ENCODE measurements at places on chromosomes 3 and 15.

DNA sequence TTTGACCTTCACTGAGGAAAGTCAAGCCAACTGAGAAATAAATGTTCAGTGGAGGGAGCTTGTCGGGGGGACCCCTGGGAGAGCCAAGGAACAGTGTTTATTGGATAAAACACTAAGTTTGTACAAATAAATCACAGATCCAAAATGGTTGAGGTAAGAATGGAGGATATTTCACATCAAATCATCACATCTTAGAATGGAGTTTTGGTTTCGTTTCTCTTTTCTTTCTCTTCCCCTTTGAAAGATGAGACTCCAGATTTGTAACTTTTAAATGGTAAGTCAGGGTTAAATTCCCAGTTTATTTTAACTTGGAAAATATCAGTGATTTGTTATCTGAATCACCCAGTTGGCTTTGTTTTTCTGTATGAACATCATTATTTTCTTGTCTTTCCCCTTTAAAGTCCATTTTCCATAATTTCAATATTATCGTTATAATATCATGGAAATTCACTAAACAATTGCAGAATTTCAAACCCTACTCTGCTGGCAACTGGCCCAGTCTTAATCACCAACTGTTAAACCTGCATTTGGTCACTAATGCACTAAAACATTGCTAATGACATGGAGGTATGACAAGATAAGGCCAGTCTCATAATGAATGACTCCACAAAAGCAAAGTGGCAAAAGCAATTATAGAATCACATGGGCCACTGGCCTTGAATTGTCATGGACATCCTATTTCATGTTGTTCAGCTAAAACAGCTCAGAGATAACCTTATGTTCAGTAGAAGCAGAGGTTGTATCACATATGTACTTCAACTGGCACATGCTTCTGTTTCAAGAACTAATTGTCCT is 295.1 kb downstream of the SHOX2 start:
- no peak for DNase-seq

DNA sequence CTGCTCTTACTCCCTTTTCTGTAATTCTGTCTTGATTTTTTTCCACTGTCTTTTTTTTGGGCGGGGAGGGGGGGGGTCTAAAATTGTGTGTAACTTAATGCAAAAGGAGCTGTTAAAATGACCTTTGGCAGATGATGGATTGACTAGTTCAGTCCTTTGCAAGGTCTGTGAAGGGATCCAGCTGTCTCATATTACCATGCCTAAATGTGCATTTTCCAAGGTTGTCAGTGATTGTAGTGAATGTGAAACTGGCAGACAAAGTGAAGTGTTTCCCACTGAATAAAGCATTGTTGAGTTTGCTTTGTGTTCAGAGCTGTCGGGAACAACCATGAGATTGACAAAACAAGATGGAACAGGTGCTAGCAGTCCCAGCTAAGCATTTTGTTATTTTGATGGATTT is 110.1 kb upstream of the SKOR1 start:
- no peak for DNase-seq

DNA sequence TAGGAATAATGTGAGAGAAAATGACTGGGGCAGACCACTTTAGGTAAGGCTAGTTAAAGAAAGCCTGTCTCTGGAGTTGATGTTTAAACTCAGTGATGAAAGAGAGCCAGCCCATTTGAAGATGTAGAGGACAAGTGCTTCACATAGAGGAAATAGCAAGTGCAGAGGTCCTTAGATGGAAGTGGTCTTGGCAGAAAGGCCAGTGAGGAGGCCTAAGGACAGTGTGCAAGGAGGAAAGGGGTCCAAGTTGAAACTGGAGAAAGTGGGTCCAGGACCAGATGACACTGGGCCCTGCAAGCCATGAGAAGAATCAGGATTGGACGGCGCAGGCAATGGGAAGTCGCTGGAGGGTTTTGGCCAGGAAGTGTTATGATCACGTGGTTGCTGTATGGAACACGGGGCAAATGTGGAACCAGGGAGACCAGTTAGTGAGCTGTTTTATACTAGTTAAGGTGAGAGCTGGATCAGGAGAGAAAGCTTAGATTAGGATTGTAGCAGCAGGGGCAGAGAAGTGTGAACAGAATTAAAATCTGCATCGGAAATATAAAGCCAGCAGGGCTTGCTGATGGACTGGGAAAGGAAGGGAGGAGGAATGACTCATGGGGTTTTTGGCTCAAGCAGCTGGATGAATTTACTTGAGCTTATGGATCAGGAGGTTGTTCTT is 48.0 kb upstream of the SCAANT1 start:
- no peak for DNase-seq

- DNase-seq, result no peak
Observed at GRCh38 chr15:85988741-85989140, 90.9 kb upstream of the AGBL1 start.

DNA sequence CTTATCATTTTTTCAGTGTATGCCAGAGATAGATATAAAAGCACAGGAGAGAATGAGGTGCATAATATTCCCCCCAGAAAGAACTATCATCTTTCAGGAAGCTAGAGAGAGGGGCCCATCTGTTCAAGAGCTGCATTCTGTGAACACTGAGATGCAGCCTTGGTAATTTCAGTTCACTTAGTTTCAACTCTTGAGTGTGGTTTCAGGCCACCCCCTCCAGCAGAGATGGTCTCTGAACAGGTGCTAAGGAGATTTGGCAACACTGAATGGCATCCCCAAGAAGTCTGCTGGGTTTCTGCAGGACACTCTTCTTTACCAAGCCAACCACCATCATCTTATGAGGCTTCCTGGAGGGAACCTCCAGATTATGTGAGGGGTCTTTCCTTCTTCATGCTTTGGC is 30.4 kb upstream of the LIMD1 start:
- DNase-seq, result no peak

- DNase-seq, result no peak
Observed at GRCh38 chr15:42133356-42133755, 23.1 kb downstream of the PLA2G4F start.

DNA sequence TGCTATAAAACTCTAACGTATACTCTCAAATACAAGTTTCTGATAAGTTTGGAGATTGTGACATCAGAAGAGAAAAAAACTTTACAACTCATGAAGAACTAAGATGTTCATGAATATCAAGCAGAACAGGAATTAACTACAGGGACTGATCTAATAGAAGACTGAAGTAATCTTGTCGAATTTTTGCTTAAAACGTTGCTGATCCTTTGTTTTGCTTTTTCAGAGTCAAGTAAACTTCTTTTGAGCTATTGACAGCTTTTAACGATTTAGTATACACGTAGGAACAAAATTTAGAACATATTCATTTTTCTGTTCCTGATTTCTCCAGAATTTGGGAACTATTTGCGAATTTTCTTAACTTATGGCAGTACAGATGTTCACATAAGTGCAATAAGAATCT is 610.2 kb downstream of the SI start:
- DNase-seq, result no peak
